Renal cortical epithelial cell (primary cell): ENCODE measurements at places on chromosomes 2 and 18.
A peak's percentile ranks its signal among the peaks of the same experiment; 100 is the strongest.

DNA sequence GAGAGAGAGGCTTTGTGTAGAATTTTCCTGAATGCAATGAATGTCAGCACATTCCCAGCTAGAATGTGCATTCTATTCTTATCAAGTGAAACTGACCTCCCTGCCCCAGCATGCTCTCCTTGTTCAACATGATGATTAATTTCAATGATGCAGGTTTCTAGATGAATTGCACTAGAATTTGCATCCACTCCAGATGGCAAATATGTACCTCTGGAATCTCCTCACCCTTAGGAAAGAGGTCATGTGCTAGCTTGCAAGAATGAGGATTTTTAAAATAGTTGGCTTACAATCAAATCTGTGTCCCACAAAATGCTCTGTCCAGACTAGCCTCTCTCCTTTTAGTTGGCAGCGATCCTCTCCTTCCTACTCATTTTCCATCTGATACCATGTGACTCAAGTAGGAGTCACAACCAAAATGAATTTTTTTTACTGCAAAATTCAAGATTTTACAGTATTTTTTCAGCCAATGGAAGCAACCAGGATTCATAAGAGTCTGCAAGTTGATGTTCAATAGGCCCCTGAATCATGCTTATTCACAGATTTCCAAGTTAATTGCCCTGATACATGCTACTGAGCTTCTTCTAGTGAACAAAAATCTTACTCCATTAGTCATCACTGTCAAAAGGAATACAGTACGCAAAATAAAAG lies 21.0 kb upstream of the STAT4 start:
- DNase-seq, result peak; percentile 86

DNA sequence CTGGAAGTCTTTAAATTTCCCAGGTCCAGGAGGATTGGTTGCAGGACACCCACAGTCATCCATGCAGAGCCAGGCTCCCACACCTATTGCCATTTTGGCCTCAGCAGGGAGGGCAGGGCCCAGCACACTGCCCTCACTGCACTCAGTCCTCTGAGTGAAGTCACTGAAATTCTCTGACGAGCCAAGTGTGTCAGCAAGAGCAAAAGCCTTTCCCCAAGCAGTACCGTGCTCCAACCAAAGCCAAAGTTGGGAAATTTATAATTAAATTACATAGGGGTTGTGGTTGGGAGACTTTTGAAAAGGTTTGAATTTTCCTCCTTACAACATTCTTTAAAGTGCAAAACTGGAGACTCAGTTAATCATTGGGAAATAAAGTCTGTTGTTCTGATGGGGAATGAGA lies 98.5 kb upstream of the CD226 start:
- peak; percentile 73 for DNase-seq

- DNase-seq, result no peak
These were observed 90.9 kb upstream of the UBXN4 start for GRCh38 chr2:135650721-135651120.

- peak; percentile 76 for DNase-seq
These were observed 13.4 kb upstream of the HOXD1 start for GRCh38 chr2:176174824-176175708.
